ENCODE measurements at places on chromosomes 1 and 21.
A peak's percentile ranks its signal among the peaks of the same experiment; 100 is the strongest.

- no peaks in the 10 kb centered on the region for H3K27me3 ChIP-seq
- no peak for DNase-seq
- H3K4me1 ChIP-seq = peaks cover 25% of the 10 kb centered on the region
Observed at GRCh38 chr1:56450004-56450666, 129.2 kb downstream of the PLPP3 start.

DNA sequence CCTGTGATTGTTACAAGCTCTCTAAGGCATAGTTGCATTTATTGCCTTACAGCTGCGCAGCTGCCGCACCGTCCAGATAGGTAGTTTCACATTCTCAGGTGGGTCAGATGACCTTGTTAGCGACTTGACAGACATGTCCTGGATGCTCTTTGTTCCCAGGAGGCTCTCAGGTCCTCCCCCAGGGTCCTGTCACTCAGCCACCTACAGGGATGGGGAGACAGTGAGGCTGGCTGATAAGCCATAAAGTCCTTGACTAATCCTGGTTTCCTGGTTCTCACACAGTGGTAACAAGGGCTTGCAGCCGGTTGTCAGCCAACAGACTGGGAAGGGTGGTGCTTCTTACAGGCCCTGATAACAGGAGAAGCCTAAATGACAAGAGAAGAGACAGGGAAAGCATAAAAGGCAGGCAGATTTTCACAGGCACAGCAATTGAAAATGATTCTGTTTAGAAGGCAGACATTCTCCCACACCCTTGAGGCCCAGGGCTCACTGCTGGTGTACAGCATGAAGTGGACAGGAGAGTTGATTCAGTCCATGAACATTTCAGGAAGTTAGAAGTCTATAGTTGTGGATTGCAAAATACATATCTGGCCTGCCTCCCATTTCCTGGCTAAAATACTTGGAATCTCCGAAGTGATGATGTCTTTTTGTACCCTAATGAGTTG lies 2.9 kb downstream of the ARF1 start:
- no peak overlapping the region for H3K4me3 ChIP-seq
- H3K36me3 ChIP-seq = no peaks in the 10 kb centered on the region
- H3K4me1 ChIP-seq = peaks cover 80% of the 10 kb centered on the region
- DNase-seq = no peak
- H3K27ac ChIP-seq = peak overlapping the region; percentile 100

DNA sequence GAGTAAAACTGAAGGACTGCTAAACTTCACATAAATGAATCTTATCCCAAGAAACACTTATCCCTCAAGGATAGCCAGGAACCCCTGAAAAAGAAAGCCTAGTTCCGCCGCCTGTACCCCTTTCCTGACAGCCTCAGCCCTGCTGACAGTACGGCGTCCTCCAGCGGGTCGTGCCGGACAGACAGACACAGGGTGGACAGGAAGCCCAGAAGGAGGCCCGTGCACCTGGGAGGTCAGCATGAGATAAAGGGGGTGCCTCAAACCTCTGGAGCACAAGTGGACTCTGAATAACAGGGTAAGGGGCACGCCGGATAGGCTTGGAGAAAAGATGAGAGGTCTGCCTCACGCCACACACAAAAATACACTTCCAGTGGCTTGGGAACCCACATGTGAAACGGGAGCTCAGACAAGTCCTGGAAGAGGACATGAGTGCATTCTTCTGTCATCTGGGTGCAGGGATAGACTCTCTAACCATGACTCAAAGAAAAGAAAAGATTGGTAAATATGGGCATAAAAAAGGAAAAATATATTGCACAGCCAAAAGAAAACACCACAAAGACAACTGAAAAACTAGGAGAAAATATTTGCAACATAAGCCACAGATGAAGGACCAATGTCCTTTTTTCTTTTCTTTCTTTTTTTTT lies 17.3 kb upstream of the ADARB1 start:
- peaks cover 6% of the 10 kb centered on the region for H3K27me3 ChIP-seq
- no peak overlapping the region for H3K4me3 ChIP-seq
- no peak overlapping the region for H3K27ac ChIP-seq

DNA sequence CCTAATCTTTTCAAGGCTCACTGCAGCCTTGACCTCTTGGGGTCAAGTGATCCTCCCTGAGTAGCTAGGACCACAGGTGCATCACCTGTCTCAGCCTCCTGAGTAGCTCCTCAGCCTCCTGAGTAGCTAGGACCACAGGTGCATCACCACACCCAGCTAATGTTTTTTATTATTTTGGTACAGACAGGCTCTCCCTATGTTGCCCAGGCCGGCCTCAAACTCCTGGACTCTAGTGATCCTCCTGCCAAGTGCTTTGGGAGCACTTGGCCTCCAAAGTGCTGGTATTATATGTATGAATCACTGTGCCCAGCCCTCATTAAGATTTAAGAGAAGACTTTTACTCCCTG lies 58.5 kb upstream of the S1PR1 start:
- no peak for DNase-seq
- no peak overlapping the region for H3K27ac ChIP-seq
- H3K36me3 ChIP-seq = no peaks in the 10 kb centered on the region

GRCh38 chr1:226414098-226414698 lies 6.3 kb upstream of the PARP1 start:
- no peaks in the 10 kb centered on the region for H3K27me3 ChIP-seq
- H3K36me3 ChIP-seq = no peaks in the 10 kb centered on the region
- H3K4me1 ChIP-seq = no peaks in the 10 kb centered on the region
- H3K27ac ChIP-seq = no peak overlapping the region
- no peak for DNase-seq

GRCh38 chr1:99647490-99647889 lies 1.6 kb downstream of the PALMD start:
- no peaks in the 10 kb centered on the region for H3K36me3 ChIP-seq
- H3K27ac ChIP-seq = peak overlapping the region; percentile 85
- H3K4me1 ChIP-seq = peaks cover 63% of the 10 kb centered on the region
- DNase-seq = no peak
- H3K27me3 ChIP-seq = no peaks in the 10 kb centered on the region
- peak overlapping the region; percentile 14 for H3K4me3 ChIP-seq

DNA sequence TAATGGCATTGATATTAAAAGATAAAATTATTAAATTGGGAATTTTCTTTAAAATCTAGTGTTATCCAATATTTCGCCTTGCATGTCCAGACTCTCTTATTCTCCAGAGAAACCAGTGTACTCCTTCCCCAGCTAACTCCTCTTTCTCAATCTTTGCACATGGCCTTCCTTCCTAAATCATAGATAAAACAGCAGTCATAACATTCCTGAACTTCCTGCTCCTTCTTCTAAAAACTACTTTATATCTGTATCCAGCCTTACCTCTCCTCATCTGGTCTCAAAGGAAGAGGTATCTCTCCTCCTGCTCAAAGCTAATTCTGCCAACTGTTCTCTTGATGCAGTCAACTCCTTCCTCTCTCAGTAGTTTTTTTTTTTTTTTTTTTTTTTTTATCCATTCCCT lies 39.5 kb upstream of the NEK7 start:
- no peaks in the 10 kb centered on the region for H3K36me3 ChIP-seq
- H3K4me1 ChIP-seq = no peaks in the 10 kb centered on the region
- no peak overlapping the region for H3K4me3 ChIP-seq
- no peaks in the 10 kb centered on the region for H3K27me3 ChIP-seq

- no peak overlapping the region for H3K27ac ChIP-seq
- no peak overlapping the region for H3K4me3 ChIP-seq
- H3K27me3 ChIP-seq = no peaks in the 10 kb centered on the region
- no peaks in the 10 kb centered on the region for H3K4me1 ChIP-seq
- DNase-seq = no peak
Observed at GRCh38 chr1:39761557-39762260, 9.4 kb downstream of the OXCT2 start.

- DNase-seq = no peak
- H3K4me1 ChIP-seq = no peaks in the 10 kb centered on the region
- H3K4me3 ChIP-seq = no peak overlapping the region
- H3K27ac ChIP-seq = no peak overlapping the region
- H3K27me3 ChIP-seq = no peaks in the 10 kb centered on the region
Observed at GRCh38 chr1:87513255-87513654, 184.6 kb downstream of the LMO4 start.

DNA sequence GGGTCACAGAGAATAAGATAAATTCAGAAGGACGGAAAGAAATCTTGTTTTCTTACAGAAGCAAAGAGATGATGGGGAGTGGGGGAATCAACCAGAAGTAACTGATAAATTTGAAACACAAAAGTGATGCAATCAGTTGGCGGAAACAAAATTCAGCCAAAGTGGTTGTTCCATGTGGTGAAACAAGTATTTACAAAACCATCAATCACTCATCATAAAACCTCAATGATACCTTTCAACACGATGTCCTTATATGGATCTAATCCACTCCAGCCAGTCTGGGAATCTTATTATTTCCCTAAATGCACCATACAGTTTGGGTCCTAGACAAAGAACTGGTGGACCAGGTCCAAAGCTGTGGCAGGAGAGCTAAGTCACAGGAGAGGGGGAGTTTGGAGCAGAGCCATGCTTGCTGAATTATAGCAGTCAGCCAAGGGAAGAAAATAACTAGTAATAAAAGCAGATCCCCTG lies 303.8 kb upstream of the LRRC7 start:
- H3K27ac ChIP-seq = no peak overlapping the region
- no peaks in the 10 kb centered on the region for H3K27me3 ChIP-seq
- H3K4me3 ChIP-seq = no peak overlapping the region
- H3K4me1 ChIP-seq = no peaks in the 10 kb centered on the region
- no peak for DNase-seq

- H3K36me3 ChIP-seq = no peaks in the 10 kb centered on the region
- no peak for DNase-seq
- H3K4me3 ChIP-seq = no peak overlapping the region
- H3K27ac ChIP-seq = no peak overlapping the region
- no peaks in the 10 kb centered on the region for H3K4me1 ChIP-seq
Observed at GRCh38 chr1:230589951-230590350, 52.3 kb upstream of the COG2 start.

GRCh38 chr1:115408533-115408932 lies 70.5 kb upstream of the NGF start:
- H3K27ac ChIP-seq = no peak overlapping the region
- no peak for DNase-seq
- H3K4me3 ChIP-seq = no peak overlapping the region
- H3K36me3 ChIP-seq = no peaks in the 10 kb centered on the region
- no peaks in the 10 kb centered on the region for H3K27me3 ChIP-seq

- peaks cover 40% of the 10 kb centered on the region for H3K4me1 ChIP-seq
- no peak overlapping the region for H3K27ac ChIP-seq
- no peak overlapping the region for H3K4me3 ChIP-seq
- no peaks in the 10 kb centered on the region for H3K27me3 ChIP-seq
- no peak for DNase-seq
Observed at GRCh38 chr1:29171521-29171920, 10.2 kb downstream of the SRSF4 start.

GRCh38 chr21:39046236-39046916 lies 136.9 kb downstream of the PSMG1 start:
- DNase-seq = no peak
- no peaks in the 10 kb centered on the region for H3K4me1 ChIP-seq
- no peaks in the 10 kb centered on the region for H3K36me3 ChIP-seq
- no peak overlapping the region for H3K27ac ChIP-seq
- H3K27me3 ChIP-seq = no peaks in the 10 kb centered on the region
- H3K4me3 ChIP-seq = no peak overlapping the region

- H3K4me3 ChIP-seq = no peak overlapping the region
- H3K36me3 ChIP-seq = no peaks in the 10 kb centered on the region
- no peaks in the 10 kb centered on the region for H3K4me1 ChIP-seq
- H3K27ac ChIP-seq = no peak overlapping the region
- no peaks in the 10 kb centered on the region for H3K27me3 ChIP-seq
- no peak for DNase-seq
Observed at GRCh38 chr21:44741921-44742320, 30.5 kb upstream of the TSPEAR start.

DNA sequence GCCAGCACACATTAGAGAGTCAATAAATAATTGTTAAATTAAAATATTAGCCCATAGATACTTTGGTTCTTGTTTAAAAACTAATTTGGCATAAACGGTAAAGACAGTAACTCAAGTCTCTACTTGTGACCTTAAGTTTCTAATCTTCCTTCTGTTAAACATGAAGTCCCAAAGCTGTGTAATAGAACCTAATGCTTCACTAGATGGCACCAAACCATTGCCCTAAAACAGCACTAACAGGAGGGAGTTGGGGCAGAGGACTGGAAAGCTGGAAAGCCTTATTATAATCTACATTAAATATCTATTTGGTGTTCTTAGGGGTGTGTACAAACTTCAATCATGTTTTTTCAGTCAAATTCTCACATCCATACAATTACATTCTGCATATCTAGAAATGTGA lies 176.7 kb downstream of the OLFM3 start:
- no peak overlapping the region for H3K27ac ChIP-seq
- H3K4me3 ChIP-seq = no peak overlapping the region
- H3K4me1 ChIP-seq = no peaks in the 10 kb centered on the region
- no peak for DNase-seq
- no peaks in the 10 kb centered on the region for H3K27me3 ChIP-seq

DNA sequence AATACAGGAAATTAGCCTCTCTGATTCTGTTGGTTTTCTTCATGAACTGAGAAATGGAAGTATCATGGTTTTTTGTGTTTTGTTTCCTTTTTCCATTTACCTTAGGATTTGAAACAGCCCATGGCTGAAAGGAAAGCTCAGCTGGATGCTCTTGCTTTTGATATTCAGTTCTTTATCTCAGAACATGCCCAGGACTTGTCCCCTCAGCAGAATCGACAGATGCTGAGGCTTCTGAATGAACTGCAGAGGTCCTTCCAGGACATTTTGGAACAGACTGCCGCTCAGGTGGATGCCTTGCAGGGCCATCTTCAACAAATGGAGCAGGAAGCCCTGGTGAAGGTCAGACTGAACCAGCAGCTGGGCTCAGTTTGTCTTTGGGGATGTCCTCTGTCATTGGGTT lies 142.4 kb downstream of the MACF1 start:
- DNase-seq = no peak
- H3K27ac ChIP-seq = no peak overlapping the region
- H3K36me3 ChIP-seq = peaks cover 60% of the 10 kb centered on the region

GRCh38 chr21:29893687-29894086 lies 46.1 kb downstream of the GRIK1 start:
- no peak for DNase-seq
- no peaks in the 10 kb centered on the region for H3K4me1 ChIP-seq
- no peak overlapping the region for H3K4me3 ChIP-seq

DNA sequence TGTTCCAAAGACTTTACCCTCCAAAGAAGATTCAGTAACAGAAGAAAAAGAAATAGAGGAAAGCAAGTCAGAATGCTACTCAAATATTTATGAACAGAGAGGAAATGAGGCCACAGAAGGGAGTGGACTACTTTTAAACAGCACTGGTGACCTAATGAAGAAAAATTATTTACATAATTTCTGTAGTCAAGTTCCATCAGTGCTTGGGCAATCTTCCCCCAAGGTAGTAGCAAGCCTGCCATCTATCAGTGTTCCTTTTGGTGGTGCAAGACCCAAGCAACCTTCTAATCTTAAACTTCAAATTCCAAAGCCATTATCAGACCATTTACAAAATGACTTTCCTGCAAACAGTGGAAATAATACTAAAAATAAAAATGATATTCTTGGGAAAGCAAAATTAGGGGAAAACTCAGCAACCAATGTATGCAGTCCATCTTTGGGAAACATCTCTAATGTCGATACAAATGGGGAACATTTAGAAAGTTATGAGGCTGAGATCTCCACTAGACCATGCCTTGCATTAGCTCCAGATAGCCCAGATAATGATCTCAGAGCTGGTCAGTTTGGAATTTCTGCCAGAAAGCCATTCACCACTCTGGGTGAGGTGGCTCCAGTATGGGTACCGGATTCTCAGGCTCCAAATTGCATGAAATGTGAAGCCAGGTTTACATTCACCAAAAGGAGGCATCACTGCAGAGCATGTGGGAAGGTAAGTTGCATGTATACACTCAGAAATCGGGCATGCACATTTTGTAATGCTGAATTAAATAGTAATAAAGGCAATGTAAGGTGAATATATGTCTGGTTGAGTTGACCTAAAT lies 97.2 kb downstream of the ZFYVE9 start:
- H3K27me3 ChIP-seq = no peaks in the 10 kb centered on the region
- no peak overlapping the region for H3K4me3 ChIP-seq
- no peaks in the 10 kb centered on the region for H3K36me3 ChIP-seq

All from tibial nerve (tissue), 4 donors.